ENCODE measurements at places on chromosomes 2 and 18. TPM values are rescaled to one million over a fixed set of nuclear protein-coding genes. Genes with fewer than 3 reads are reported as not detected.

Gene LRP2
- total RNA-seq: 0.10 TPM

Gene TWIST2
- 60.3 TPM for total RNA-seq

Gene NOL4
- total RNA-seq: 1.3 TPM

Gene TMEM178A
- 3.2 TPM for total RNA-seq

Gene RSAD2
- total RNA-seq: 5.1 TPM

Gene ARL5A
- total RNA-seq: 75.0 TPM

Gene HNMT
- 73.7 TPM for total RNA-seq

Gene PAPOLG
- 19.0 TPM for total RNA-seq

Data from skin of body (tissue), 3 donors.